GM03348 (cell line): ENCODE measurements at places on chromosomes 2 and 18.

- DNase-seq: no peak
Observed at GRCh38 chr2:162063281-162063680, 10.7 kb downstream of the DPP4 start.

DNA sequence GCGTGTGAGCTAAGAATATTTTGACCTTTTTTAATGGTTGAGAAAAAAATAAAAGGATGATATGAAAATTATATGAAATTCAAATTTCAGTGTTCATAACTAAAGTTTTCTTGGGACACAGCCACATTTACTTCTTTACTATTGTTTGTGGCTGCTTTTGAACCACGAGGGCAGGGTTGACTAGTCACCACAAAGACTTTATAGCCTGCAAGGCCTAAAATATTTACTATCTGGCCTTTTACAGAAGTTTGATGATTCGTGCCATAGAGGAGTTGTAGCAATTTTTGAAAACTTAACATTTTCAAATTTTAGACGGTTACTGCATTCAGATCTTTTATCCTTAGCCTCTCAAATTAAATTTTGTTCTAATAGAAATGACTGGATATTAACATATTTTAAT lies 69.9 kb downstream of the LIMS1 start:
- DNase-seq: no peak

- DNase-seq: no peak
Observed at GRCh38 chr2:151207100-151207499, 54.6 kb downstream of the RBM43 start.

DNA sequence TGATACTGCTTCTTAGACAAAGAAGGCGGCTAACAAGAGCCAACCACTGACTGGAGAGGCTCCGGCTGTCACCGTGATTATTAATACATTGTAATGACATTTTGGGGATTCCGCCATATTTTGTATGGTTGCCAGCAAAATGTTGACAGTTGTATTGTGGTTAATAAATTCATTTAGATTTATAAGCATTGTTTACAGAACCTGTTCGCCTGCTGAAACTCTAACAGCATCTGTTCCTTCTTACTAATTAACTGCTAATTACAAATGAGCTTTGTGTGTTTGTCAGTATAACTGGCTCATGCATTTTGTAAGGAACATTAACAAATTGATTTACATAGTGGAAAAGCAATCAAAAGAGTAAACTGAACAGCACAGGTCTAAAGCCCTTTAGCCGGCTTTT lies 332.4 kb downstream of the GBX2 start:
- DNase-seq: no peak

- DNase-seq: peak; percentile 4
Observed at GRCh38 chr2:186460465-186460864, 25.6 kb upstream of the ZC3H15 start.
